ENCODE measurements at places on chromosomes 3 and 15.

- no peak for DNase-seq
Measured at GRCh38 chr15:98586066-98586465, 62.3 kb upstream of the IGF1R start.

DNA sequence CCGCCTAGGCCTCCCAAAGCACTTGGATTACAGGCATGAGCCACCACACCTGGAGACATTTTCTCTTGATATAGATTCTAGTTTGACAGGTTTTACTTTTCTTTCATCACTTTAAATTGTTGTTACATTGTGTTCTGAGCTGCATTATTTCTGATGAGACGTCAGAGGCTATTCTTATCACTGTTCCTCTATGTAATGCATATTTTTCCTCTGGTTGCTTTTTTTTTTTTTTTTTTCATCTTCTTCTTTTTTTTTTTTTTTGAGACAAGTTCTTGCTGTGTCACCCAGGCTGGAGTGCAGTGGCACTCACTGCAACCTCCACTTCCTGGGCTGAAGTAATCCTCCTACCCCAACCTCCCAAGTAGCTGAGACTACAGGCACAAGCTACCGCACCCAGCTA lies 41.2 kb downstream of the TRA2B start:
- DNase-seq: no peak

- no peak for DNase-seq
Measured at GRCh38 chr3:149527531-149528339, 53.2 kb downstream of the TM4SF4 start.

DNA sequence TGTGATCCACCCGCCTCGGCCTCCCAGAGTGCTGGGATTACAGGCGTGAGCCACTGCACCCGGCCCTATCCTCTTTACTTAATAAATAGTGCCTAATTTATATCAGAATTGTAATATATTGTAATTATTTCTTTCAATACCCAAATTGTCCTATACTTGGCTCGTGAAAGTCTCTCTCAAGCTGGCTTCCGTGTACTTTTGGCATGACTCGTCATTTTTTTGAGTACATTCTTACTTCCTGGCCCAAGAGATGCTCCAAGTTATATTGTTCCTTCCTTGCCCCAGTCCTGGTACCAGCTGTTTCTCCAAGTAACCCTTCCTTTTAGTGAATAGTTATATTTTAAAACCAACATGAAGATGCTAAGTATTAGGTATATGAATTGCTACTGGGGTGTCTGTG lies 366.7 kb downstream of the LSAMP start:
- no peak for DNase-seq

- DNase-seq: no peak
Measured at GRCh38 chr3:172666181-172666872, 44.5 kb downstream of the NCEH1 start.

DNA sequence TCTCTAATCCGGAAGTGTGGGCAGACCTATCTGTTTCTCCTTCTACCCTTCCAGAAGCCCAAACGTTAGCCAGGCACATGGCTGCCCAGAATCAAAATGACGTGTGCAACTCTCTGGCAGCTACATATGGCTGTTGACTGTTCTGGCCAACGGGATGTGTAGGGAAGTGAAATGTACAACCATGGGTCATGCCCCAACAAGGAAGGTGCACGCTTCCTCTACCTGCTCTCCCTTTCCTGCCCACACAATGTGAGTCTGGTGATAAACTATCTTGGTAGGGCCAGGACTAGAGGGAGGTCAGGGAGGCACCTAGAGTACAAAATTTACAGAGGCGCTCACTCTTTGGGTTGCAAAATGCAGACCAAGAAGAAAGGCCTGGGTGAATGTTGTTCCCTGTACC lies 495.9 kb upstream of the PROK2 start:
- no peak for DNase-seq

- DNase-seq: no peak
Measured at GRCh38 chr3:26621176-26621575, 1.4 kb upstream of the LRRC3B start.

GRCh38 chr15:85690561-85691231 lies 104.0 kb downstream of the KLHL25 start:
- DNase-seq: no peak

- DNase-seq: no peak
Measured at GRCh38 chr15:31485431-31485830, 158.8 kb downstream of the KLF13 start.

- no peak for DNase-seq
Measured at GRCh38 chr3:41698898-41699297, 263.0 kb downstream of the ULK4 start.

DNA sequence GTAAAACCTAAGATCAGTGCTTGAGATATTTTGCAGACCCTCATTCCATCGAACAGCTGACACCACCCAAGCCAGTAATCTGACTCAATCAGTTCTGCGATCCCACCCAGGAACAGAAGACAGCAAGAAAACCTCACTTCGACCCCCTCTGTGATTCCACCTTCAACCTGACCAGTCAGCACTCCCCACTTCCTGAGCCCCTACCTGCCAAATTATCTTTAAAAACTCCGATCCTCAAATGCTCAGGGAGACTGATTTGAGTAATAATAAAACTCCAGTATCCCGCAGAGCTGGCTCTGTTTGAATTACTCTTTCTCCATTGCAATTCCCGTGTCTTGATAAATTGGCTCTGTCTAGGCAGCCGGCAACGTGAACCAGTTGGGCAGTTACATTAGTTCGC lies 25.7 kb upstream of the CLDN16 start:
- no peak for DNase-seq
